ENCODE measurements at places on chromosomes 1 and 21.

DNA sequence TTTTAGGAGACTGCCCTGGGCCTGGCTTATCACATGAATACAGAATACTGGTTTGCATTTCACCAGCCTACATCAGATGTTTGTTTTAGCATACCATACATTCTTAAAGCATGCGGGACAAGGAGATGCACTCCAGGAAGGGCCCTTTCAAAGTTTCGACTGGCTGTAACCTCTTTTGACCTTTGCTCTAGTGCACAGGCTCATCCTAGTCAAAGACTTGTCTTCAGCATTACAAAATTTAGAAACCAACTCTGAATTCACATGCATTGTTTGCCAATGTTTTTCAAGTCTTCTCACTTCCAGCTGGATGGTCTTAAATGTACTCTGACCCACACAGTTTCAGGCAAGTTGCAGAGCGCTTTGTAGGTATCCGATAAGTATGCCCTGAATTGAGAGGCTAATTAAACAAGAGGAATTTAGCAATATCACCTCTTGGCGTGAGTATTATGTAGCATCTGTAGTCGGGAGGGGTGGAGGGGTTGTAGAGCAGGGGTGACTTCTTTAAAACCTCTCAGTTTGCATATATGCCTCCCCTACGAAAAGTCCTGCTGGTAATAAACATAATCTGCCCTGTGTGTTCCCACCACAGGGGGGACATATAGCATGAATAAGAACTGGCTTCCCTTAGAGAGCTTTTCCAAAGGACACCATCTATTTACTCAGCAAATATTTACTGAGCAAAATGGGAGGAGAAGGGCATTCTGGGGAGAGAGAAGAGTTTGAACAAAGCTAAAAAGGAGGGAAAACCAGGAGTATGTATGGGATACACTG is 24.4 kb upstream of the AHCYL1 start:
- DNase-seq: no peak

DNA sequence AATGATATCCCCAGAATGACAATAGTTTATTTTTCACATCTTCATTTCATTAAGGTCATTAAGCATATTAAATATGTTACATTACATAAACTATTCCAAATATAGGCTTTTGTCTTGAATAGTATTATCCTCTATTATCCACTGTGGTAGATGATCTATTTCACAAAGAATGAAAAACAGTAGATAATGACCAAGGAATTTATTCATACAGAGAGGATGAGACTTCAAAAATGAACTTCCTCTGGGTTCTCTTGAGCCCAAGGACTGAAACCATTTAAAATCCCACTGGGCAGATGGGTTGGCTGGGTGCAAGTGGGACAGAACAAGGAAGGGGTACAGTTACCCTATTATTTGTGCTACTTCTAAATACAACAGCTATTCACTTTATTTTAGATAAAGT is 33.0 kb downstream of the PTPN14 start:
- DNase-seq: no peak

DNA sequence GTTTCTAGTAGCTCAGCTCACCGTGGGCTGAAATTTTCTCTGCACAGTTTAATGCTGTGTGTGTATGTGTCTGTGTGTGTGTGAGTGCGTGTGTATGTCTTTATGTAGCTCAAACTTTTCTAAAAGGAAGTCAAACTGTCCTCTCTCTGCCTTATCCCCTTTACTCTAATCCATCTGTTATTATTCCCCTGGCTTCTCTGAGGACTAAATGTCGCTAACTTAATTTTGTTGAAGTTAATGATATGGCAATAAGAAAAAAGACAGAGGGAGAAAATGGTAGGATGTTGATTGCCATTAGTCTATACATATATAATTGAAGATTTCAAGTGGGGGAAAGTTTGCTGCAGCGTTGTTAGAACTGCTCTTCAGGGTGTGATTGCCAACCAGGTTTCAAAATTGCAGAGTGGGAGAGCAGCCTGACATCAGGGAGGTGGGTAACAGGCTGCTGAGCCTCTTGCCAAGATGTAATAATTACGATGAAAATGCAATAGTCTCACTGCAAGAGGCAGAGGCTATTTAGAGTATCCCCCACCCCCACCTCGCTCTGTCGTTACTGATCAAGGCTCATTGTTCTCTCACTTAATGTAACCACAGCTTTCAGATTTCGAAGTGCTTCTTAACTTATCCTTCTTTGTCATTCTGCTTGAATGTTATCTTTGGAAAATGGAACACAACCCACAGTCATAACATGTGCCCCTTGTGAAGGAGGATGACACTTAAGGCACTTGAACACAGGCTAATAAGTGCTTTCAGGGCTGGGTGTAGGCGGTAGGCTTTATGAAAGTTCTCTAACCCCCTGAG is 559.0 kb upstream of the PLXNA2 start:
- DNase-seq: no peak

DNA sequence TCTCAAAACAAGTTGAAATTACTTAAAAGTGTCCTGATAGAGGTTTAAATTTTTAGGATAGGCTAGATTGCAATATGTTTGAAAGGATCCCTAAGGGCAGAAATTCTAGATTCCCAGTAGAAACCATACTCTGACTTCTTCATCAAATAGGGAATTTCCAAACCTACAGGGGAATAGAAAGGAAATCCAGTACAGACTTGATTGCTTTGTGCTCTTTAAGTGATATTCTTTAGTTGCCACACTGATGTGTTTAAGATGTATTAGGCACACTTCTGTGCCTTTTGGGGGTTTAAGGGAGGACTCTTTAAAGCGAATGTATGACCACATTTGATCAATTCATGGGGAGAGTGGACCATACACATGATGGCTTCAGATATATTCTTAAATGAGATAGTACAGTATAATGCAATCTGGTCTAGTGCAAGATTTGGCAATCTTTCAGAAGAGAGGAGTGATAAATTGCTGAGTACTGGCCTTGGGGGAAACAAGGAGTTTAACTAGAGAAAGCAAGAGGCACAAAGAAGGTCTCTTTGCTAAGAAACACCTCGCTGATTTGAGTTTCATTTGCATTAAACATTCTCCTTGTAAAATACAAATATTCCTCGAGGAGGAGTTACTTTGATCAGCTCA is 268.8 kb upstream of the NR5A2 start:
- no peak for DNase-seq

- DNase-seq: no peak
Observed at GRCh38 chr21:22476726-22477646, 1478.8 kb downstream of the NCAM2 start.
